Renal cortex interstitium (tissue), 15 donors: ENCODE measurements at places on chromosomes 2 and 18. TPM values are rescaled to one million over a fixed set of nuclear protein-coding genes. Genes with fewer than 3 reads are reported as not detected.

Gene GMPPA
- polyA plus RNA-seq = 36.8 TPM

DNA sequence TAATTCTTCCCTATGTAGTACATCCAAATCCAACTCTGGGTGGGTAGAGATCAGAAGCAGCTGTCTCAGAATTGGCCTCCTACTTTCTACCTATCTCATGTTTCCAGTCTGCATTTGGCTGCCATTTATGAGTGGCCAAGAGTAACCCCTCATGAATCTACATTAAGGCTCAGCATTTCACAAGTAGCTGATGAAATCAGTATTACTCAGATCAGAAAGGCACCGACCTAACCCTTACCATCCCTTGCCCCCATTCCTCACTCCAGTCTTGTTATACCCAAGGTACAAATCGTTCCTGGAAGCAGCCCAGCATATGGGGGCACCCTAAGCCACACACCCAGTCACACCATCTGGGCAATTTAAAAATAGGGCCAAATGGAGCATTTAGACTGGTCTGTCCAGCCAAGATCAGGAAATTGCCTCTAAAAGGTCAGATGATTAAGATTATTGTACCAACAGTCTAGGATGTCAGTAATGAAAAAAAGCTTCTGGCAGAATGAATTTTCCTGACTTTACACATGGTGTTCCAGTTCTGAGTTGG lies 37.1 kb downstream of the CD28 start:
- no peak for DNase-seq

- DNase-seq = no peak
Measured at GRCh38 chr18:369224-370015, 101.6 kb upstream of the THOC1 start.

Gene PIEZO2
- polyA plus RNA-seq = 21.5 TPM
